ENCODE measurements at places on chromosomes 3 and 15. TPM values are rescaled to one million over a fixed set of nuclear protein-coding genes. Genes with fewer than 3 reads are reported as not detected.
A peak's percentile ranks its signal among the peaks of the same experiment; 100 is the strongest.

- no peak for DNase-seq
These were observed 171.3 kb upstream of the FAM3D start for GRCh38 chr3:58837856-58838255.

DNA sequence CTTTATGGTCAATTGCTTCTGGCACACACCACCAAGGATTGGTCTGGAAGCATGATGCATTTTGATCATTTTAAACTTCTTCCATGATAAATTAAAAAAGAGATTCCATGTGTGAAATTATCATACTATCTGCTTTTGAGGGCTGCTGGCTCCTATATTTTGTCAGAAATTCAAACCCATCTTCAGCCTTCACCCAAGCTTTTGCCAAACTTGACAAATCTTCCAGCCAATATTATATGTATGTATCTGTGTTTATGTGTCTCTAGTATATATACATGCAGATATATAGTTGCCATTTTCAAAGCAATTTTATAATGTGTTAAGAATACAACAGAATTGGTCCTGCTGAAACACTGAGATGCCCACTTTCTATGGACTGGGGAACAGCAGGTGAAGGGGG, 275.7 kb downstream of the AGBL1 start:
- DNase-seq: no peak

DNA sequence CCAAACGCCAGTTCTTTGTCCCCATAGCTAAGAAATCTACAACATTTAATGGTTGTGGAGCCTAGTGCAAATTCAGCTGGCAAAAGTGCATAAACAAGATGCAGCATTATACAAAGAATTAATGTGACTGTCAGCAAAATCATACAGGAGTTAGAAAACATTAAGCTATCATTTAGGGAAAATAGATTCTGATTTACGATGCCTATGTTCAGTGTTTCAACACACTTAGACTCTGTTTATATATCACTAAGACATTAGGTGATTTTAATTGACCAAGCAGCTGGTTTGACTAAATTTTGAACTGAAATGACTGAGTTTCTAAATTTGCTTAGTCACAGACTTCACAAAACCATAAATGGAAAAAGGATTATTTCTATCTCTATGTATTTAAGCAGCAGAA, 1076.8 kb downstream of the TBL1XR1 start:
- DNase-seq: no peak

DNA sequence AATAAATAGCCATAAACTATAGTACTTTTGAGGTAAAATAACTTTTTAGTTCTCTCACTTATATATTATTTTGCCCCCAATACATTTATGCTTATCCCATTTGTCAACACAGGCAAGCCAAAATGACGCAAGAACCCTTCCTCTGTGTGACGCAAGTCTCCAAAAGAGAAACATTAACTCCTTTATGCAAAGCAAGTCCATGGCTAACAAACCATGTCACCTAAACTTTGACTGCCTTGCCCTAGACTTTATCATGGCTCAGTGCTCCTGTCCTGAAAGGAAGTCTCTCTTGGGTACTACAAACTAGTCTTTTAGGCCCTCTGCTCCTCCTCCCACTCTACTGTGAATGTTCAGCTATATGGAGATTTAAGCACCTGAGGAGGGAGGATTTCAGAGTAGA, 230.5 kb downstream of the UNC13C start:
- DNase-seq: no peak

- DNase-seq: no peak
These were observed 291.0 kb upstream of the CHRM5 start for GRCh38 chr15:33677238-33677830.

GRCh38 chr15:79970624-79971434, at the start of gene BCL2A1:
BCL2A1 (minus strand) TSS chr15:79971196; CDS start chr15:79971119, 77 bp downstream.
- peak; percentile 56 for DNase-seq

The NUP210 gene
- polyA plus RNA-seq: 0.04 TPM

- peak; percentile 30 for DNase-seq
These were observed 5.7 kb upstream of the FBLN2 start for GRCh38 chr3:13543253-13543652.

The ZFYVE19 gene
- polyA plus RNA-seq: 15.6 TPM

The GABRG3 gene
- polyA plus RNA-seq: not detected

The ANKRD34C gene
- polyA plus RNA-seq: not detected

DNA sequence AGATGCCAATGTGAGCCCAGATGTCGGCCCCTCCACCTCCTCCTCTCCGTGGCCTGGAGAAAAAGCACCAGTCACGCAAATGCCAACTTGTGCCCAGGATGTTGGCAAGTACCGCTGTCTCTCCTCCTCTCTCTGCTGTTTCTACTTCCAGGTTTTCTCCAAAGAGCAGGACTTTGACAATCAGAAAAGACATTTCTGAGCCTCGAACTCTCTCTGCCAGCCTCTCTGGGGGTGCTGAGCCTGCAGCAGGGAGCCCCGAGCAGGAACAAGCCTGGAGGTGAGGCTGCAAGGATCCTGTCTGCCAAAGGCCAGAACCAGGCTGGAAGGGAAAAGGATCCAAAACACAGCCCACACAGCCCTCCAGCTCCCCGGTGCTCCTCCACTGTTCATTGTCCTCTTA, 89.7 kb downstream of the SEC22A start:
- no peak for DNase-seq

DNA sequence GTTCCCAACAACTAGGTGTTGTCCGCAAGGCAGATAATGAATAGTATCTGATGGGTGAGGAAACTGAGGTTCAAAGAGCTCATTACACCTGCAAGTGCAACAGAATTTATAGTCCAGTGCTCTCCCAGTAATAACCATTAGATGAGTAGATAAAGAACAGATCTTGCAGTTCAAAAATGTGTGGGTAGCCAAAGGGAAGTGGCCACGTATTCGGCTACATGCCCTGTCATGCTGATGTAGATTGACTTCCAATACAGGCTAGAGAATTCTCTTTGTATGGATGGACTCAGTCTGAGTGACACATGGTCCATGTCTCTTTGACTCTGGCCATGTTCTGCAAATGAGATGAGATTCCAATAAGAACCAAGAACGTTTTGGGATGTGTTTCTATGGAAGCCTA, 187.9 kb upstream of the LPP start:
- DNase-seq: no peak

The CD96 gene
- polyA plus RNA-seq: 0.41 TPM

The KLHL25 gene
- 2.9 TPM for polyA plus RNA-seq

The STAB1 gene
- polyA plus RNA-seq: not detected

- no peak for DNase-seq
These were observed 18.2 kb upstream of the ZBTB20 start for GRCh38 chr3:115165266-115165665.

DNA sequence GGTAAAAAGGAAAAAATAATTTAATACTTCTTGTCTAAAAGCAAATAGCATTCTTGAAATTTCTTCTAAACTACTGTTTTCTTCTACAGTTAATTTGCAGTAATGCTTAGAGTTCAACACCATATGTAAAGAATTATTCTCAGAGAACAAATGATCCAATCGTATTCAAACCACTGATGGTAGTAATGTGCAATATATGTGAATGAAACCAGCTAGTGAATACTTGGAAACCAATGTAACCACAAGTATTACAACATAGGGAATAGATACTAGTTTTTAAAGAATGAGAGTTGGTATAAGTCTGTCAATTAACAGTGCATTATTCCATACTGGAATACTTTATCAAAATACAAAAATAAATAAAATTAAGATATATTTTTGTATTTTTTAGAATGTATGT, 850.0 kb downstream of the DIPK2A start:
- DNase-seq: no peak

The COLQ gene
- polyA plus RNA-seq: 0.91 TPM

DNA sequence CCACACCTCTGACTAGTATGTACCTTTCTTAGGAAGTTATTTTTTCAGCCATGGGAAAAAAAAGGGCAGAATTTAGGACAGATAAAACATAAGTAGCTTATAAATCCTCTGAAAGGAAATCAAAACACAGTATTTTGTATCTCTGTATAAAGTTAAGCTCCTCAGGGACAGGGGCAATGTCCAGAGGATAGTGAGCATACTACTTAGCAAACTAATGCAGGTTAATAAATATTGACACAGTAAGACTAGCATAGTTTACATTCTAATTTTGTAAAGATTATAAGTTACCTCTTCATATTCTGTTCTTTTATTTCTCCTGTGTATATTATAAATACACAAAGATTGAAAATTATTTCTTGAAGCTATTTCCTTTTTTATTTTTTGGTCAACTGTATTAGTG, 2.1 kb downstream of the UBE3A start:
- DNase-seq: no peak

The MORC1 gene
- not detected for polyA plus RNA-seq

DNA sequence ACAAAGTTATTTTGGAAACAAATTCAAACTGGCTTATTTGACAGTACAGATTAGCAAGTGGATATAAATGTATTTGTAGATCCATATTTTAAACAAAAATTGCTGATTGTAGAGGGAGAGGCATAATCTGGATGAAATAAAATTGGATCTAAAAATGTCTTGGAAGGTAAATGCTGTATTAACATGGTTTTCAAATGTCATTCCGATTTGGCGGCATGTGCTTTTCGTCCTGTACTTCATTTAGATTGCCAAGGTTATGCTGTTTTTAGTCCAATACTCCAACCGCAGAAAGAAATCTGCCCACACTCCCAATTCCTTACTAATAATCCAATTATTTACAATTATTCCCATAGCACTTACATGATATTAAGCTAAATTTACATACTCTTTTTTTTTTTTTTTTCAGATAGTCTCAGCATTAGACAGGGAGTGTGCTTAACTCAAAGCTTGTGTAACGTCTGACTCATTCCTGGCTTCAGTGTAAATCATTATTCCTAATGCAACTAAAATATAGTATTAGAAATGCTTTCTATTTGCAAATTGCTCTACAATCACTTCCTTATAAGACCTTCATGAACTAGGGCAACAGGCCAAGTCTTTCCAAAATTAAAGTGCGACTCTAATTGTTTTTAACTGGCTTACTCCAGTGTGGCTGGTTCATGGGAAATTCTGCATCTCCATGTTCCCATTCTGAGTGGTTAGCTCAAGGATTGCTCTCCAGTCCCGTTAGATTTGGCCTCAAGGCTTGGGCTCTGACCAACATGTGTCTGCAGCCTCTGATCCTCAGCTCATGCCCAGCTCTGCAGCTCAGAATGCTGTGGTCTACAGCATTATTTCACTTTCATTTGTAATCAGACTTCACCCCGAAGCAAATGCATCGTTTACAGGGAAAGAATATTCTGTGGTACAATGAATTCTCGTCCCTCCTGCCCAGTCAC, 103.9 kb downstream of the FBN1 start:
- DNase-seq: no peak

GRCh38 chr3:52149021-52149420, 5.2 kb downstream of the POC1A start:
- no peak for DNase-seq

- DNase-seq: no peak
These were observed 3.5 kb downstream of the EIF4E3 start for GRCh38 chr3:71721651-71722157.

DNA sequence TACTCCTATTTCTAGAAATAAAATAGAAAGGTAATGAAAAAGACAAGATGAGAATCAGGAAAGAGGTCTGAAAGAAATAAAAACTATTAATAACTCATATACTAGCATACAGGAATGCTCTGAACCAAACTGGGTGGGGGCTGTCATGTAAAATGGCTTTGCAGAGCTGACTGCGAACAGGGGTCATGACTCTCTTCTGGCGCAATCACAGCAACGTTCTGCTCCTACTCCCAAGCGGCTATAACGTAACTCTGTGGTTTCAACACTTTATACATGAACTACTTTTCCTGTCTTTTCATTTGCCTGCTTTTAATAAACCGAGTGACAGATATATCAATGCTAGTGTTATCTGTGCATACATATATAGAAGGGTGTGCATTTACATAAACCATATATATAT, 116.7 kb downstream of the DLG1 start:
- DNase-seq: peak; percentile 23

GRCh38 chr15:89030311-89030710, 57.9 kb upstream of the ABHD2 start:
- no peak for DNase-seq

The PCBP4 gene
- polyA plus RNA-seq: 54.6 TPM

DNA sequence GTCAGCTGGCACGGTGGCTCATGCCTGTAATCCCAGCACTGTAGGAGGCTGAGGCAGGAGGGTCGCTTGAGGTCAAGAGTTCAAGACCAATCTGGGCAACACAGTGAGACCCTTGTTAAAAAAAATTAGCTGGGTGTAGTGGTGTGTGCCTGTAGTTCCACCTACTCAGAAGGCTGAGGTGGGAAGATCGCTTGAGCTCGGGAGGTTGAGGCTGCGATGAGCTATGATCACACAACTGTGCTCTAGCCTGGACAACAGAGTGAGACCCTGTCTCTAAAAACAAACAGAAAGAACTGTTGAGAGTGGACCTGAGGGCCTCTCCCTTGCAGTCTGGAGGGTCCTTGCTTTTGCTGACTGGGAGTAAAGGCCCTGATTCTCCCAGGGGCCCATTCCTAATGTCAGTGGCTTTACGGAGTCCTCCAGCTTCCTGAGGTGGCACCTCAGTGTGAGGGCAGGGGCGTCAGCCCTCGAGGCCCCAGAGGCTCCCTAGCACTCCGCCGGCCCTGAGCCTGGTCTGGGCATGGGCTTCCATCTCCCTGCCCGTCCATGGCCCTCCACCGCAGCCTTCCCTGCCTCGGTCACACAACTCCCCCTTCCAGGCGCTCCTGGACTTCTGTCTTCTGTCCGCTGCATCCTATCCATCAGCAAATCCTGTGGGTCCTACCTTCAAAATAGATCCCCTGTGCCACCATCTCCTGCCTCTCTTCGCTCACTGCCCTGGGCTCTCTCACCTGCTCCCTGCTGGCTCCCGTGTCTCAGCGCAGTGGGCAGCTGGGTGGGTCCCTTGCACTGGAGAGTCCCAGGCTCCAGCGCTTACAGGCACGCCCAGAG, 19.0 kb downstream of the FBLN2 start:
- no peak for DNase-seq

The MNS1 gene
- polyA plus RNA-seq: 1.3 TPM

The MEGF11 gene
- polyA plus RNA-seq: not detected

The DPP8 gene
- polyA plus RNA-seq: 24.1 TPM

- DNase-seq: no peak
These were observed 56.6 kb downstream of the SH3GL3 start for GRCh38 chr15:83503595-83504364.

- no peak for DNase-seq
These were observed 168.4 kb downstream of the PDE8A start for GRCh38 chr15:85150130-85150480.

- DNase-seq: no peak
These were observed 58.8 kb downstream of the TRAK1 start for GRCh38 chr3:42149975-42150374.

The ISLR2 gene
- not detected for polyA plus RNA-seq

DNA sequence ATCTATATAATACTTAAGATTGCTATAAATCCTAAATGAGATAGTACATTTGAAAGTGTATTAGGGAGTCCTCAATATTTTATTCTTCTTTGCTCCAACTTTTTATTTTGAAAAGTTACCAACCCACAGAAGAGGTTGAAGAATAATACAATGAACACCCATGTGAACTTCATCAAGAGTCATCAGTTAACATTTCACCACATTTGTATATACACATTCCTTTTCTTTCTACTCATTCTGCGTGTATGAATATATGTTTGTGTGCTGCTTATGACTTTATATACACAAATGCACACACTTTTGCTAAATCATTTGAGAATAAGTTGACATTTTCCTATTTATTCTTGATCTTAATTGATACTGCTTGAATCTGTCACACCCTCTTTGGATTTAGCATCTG, 193.3 kb upstream of the CGNL1 start:
- no peak for DNase-seq

- no peak for DNase-seq
These were observed 22.5 kb downstream of the LRTM1 start for GRCh38 chr3:54905261-54905888.

GRCh38 chr15:48103647-48104046, 17.1 kb upstream of the SLC24A5 start:
- no peak for DNase-seq
